NCI-H1436 treated with DMSO at 0.1 percent for 48 hours (cell line): ENCODE measurements at places on chromosomes 6 and 20.

GRCh38 chr6:35439308-35439707, 12.8 kb upstream of the FANCE start:
- no peak for DNase-seq

DNA sequence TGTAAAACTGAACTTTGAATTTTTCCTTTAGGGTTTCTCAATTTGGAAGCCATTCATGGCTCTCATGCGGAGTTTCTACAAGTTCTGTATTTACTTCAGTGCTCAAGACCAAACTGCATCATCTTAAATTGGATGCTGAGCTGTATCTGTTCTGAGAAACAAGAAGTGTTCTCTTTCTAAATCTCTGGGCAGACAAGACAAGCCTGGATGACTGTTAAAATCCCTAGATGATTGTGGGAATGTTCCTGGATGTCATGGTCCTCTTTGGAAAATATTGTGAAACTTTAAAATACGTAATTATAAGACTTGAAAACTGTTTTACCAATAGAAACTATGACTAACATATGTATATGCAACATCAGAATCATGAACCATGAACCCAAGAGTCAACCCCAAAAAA, 6.2 kb upstream of the GCM1 start:
- DNase-seq: no peak

GRCh38 chr6:15508441-15508871, 154.4 kb downstream of the DTNBP1 start:
- DNase-seq: no peak

- DNase-seq: no peak
These were observed 70.9 kb downstream of the ATG5 start for GRCh38 chr6:106254636-106255035.

DNA sequence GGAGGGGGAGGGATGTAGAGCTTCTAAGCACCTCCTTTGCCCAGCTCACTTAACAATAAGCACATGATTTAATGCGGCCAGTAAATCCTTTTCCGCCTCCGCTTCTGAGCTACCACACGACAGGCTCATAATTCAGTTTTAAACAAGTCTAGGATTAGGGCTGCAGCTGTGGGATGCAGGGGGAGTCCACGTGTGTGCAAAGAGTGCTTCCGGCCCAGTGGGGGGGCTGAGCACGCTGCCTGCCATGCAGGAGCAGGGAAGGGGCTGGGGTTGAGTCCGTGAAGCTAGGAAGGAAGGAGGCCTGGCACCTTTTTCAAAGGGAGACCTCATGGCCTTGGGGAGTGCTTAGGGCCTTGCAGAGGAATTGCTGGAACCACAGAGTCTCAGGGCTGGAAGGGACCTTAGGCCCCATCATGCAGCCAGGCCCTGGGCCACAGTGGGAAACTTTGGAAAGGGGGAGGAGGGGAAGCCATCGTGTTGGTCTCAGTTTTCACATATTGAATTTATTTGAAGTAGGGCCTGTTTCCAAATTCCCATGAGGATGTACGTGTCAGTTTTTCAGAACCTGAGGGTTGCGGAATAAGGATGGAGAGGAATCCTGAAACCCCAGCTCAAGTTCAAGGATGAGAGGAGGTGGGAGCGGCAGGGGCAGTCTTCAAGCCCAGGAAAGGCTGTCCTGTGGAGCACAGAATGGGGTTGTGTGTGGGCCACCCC, 96.1 kb downstream of the VEGFA start:
- DNase-seq: no peak

- no peak for DNase-seq
These were observed 219.0 kb downstream of the THBS2 start for GRCh38 chr6:169034516-169035167.

- no peak for DNase-seq
These were observed 27.3 kb upstream of the SHLD1 start for GRCh38 chr20:5722927-5723326.

DNA sequence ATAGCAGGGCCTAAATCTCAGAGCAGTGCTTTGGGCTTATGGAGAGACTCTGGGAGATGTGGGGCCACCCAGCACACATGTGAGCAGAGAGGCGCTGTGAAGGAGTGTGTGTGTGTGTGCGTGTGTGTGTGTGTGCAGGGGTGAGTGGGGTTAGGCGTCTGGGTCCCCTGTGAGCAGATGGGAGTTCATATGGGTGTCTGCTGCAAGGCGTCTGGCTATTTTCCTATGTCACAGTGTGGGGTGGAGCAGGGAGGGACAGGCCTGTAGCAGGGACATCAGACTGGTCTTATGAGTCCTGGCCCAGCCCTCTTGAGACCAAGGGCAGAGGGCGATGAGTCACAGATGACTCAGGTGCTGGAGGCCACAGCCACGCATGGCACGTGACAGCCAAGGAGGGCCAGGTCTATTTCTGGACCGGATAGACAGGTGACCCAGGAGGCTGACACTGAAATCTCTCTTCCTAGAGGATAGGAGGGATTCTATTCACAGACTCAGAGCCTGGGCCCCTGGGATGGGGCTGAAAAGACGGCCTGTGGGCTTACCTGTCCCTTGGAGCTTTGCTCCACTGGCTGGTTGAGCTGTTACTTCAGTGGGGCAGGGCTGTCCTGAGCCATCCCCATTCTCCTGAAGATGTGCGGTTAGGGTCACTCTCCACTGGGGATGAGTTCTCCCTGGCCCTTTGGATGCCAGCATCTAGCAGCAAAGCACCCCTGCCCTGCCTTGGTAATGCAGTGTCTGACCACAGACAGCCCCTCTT, 28.9 kb downstream of the VEGFA start:
- DNase-seq: no peak

DNA sequence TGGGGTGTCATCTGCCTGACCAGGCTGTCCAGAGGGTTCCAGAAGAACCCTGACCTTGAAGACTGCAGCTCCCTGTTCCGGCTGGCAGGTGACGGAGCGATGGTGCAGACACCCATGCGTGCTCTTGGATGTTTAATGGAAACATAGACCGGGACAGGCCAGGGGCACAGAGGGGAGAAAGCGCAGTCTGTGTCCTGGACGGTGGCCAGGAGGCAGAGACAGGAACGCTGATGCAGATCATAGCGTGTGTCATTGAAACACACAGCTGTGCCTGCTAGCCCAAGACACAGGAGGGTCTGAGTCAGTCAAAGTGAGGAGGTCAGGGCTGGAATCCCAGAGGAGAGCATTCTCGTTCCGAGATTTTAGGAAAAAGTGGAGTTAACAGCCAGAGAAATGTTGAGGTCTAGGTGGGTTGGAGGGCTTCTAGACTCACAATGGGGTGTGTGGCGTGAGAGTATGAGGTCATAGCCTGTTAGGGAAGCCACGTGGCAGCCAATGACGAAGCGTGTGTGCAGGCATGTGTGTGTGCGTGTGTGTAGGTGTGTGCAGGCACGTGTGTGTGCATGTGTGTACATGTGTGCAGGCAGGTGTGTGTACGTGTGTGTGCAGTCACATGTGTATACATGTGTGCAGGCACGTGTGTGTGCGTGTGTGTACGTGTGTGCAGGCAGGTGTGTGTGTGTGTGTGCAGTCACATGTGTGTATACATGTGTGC, 167.0 kb downstream of the ERMARD start:
- no peak for DNase-seq

GRCh38 chr6:87341899-87342298, 2.7 kb upstream of the C6orf163 start:
- no peak for DNase-seq

- no peak for DNase-seq
These were observed 66.2 kb upstream of the MTHFD1L start for GRCh38 chr6:150799276-150799805.

GRCh38 chr20:58048096-58048702, 180.3 kb downstream of the ANKRD60 start:
- no peak for DNase-seq

DNA sequence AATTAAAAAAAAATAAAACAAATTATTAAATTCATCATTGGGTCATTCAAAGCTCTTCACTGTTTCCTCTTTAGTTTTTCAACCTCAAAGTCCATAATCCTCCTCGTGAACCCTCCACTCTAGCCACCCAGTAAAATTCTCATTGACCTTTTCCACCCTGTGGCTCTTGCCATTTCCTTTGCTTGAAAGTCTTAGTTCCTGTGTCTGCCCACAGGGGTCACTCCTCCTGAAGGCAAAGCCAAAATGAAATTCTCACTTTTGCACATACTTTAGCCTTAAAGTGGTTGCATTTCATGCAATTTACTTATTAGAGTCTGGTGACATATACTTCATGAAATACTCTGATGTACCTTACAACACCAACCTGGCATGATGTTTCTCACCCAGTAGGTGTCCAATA, 263.7 kb downstream of the BMP2 start:
- no peak for DNase-seq

GRCh38 chr20:62876902-62877816, 15.5 kb upstream of the TCFL5 start:
- no peak for DNase-seq

DNA sequence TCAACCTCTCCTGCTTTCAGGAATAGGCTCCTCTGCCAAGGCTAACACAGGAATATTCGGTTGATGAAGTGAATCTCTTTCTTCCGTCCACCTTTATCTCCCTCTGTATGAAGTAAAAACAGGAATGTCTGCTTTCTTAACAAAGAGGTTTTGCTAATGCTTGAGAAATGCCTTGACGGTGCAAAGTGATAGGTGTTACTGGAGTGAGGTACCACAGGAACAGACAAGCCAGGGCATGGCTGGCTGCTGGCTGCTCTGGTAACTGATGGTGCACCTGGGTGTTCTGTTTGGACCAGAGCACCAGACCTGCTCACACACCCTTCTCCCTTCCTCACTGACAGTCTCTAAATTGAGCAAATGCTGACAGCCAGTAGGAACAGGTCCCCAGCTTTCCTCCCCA, 174.0 kb upstream of the FBXL4 start:
- no peak for DNase-seq

GRCh38 chr20:6605055-6605935, 162.2 kb upstream of the BMP2 start:
- DNase-seq: no peak

- no peak for DNase-seq
These were observed 91.4 kb downstream of the FIG4 start for GRCh38 chr6:109782491-109782999.

DNA sequence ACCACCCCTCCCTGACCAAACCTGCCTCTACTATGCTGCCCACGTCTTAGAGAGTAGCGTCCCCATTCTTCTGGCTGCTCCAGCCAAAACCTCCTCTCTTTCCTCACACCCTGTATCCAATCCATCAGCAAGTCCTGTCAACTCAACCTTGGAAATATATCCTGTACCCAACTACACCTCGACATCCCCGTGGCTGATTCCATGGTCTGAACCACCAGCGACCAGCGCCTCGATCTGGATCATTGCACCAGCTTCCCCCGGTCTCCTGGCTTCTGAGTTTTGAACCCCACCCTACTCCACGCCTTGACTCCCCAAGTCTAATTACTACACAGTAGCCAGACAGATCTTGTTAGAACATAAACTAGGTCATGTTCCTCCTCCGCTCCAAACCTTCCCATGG, 9.8 kb downstream of the NRSN2 start:
- no peak for DNase-seq

GRCh38 chr6:4723383-4723782, 52.8 kb upstream of the CDYL start:
- DNase-seq: no peak

GRCh38 chr6:33391922-33392594, 435 bp downstream of the KIFC1 start:
- no peak for DNase-seq

DNA sequence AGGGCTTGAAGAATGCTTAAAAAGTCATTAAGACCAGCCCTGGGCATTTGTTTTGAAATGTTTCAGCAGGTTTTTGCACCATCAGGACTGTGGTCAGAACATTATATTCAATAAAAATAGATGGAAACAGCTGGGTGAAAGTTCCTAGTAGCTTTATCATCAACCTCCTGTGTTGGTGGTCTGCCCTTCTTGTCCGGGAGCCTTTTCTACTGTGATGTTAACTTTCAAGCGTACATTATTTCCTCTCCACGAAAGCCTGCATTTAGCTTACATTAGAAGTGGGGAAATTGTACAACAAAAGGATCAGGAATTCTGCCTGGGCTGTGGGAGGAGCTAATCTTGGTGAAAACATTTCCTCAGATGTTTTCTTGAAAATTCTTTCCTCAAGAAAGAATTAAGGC, 71.1 kb downstream of the LAMA4 start:
- no peak for DNase-seq

GRCh38 chr6:137878029-137878428, 11.0 kb downstream of the TNFAIP3 start:
- no peak for DNase-seq

GRCh38 chr6:133895573-133896343, 6.8 kb downstream of the TCF21 start:
- no peak for DNase-seq

DNA sequence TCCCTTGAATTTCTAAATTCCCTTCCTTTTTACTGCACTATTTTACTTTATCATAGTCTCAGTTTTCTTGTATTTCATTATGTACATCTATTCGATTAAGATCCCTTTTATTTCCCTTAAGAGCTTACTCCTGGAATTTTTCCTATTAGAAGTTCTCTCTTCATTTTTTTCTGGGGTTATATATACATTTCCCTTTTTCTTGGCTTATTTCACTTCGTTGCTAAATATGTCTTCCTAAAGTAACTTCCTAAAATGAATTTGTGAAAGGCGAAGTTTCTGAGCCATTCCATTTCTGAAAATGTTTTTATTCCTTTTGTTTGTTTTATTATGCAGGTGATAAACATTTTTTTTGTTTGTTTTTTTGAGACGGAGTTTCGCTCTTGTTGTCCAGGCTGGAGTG, 5.9 kb upstream of the CD109 start:
- no peak for DNase-seq
